Erythroblast (primary cell): ENCODE measurements at places on chromosomes 12 and 14.

DNA sequence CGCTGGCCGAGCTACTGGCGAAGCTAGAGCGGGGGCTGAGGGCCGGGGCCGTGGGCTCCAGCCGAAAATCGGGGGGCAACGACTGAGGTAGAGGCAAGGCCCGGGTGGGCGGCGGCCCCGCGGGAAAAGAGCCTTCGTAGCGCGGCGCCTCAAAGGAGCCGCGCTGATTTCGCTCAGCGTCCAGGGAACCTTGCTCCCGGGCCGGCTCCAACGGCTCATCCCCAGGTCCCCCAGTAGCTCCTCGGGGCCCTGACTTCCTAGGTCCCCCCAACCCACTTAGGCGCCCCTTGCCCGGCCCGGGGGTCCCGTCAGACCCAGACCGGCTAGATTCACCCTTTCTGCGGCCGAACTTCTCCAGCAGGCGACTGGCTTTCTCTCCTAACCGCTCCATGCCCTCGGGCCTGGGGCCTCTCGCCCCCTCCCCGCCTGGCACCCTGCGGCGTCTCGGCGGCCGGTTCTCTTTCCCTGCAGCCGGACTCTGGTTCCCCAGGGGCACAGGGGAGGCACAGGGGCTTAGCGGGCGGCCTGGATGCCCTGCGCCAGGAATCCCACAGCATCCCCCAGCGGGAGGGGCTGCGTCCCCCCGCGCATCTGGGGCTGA lies 375 bp downstream of the AJUBA start:
- no peak for DNase-seq

DNA sequence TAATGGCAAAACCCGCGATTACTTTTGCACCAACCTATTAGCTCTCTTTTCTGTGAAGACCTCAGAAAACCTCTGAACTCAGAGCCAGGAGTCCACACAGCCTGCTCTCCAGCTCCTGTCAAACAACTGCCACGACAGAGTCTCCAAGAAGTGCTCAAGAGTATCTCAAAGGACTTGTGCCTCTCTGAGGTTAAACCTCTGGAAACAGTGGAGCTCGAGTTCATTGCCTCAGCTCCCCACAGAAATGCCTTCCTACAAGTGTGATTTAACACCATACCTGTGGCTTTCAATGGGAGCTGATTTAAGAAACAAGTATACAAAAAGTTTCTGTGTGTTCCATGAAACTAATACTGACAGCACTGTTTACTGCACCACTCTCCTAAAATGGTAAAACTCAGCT lies 20.1 kb downstream of the ACTN1 start:
- no peak for DNase-seq

DNA sequence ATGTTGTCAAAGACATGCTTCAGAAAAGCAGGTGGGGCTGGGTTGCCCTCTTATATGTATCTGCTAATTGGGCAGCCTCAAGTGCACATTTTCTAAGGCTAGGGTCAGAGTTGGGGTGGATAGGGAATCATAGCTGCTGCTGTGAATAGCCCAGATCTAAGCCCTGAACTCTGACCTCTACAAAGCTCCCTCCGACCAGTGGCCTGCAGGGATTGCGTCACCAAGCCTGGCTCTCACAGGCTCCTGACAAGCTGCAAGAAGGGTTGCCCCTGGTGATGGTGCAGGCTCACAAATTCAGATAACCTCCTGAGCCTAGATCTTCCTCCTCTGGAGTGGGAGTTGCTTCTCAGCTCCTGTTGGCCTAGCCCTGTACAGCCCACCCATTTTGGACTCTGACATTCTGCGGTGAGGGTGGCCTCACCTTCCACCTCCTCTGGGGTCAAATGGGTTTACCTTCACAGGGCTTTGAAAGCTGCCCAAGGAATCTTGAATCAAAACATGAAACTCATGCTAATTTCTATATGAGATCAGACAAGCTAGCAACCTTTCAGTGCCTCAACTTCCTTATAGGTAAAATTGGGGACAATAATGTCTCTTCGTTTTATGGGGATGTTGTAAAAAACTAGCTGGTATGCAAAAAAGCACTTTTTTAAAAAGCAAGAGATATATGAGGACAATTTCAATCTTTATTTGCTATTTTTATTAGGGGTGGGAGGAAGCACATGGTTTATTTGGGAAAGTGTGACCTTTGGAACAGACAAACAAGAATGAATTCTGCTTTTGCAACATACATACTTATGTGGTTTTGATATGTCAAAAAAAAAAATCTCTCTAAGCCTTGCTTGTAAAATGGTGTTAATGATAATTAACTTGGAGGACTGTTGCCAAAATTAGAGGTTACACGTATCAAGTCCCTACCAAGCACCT lies 4.9 kb upstream of the SUSD6 start:
- no peak for DNase-seq

DNA sequence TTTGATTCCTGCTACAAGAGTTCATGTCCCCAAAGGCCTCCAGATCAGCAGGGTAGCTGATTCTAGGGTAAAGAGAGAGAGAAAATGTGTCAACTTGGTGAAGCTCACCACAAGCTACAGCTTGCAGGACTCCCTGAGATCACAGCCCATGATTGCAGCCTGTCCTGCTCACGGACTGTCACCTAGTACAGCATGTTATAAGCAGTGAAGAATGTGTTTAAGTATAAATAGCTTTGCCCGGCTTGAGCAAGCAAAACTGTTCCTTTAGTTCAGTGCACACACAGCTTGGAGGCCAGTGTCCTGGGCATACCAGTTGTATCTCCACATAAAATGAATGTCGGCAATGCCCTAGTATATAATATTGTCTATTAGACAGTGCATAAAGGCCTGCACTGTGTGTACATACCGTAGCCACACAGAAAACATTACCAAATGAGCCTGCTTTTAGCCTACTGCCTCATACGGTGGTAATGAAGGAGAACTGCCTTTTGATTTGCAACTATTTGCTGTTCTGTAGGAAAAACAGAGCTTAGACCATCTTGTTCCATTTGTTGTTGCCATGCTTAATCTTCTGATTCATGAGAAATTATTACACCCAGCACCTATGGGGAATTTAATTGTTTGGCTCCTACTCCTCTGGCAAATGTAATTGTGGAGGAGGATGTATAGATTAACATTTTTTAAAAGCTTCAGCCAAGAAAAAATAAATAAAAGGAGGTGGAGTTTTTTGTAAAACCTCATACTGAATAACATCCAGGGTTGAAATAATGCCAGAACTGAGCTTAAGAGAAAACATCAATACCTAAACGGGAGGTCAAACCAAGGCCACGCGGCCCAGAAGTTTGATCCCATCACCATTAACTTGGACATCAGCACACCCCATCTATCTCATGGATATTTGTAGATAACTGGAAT lies 108.1 kb upstream of the G2E3 start:
- DNase-seq: no peak

DNA sequence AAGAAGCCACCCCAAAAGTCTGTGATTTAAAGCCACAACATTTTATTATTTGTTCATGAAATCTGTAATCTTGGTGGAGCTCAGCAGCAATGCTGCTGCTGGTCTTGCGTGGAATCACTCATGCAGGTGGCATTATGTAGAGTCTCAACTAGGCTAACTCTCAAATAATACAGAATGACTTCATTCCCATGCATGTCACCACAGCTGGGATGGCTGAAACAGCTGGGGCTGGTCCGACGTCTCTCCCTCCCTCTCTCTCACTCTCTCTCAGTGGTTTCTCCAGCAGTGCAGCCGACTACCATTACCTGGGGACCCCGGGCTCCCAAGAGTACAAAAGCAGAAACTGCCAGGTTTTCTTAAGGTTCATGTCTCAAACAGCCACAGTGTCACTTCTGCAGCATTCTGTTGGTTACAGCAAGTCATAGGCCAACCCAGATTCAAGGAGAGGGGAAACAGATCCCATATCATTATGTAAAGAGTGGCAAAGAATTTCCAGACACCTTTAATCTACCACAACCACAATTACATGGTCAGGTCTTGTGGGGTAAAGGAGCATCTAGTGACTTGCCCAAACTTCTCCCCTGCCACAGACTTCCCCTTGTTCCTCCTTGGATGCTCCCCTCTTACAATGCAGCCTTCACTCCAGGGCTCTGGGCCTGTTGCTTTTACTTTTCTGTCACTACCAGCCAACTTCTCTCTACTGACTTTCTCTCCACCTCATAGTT lies 192.0 kb upstream of the HMGA2 start:
- DNase-seq: no peak

- no peak for DNase-seq
These were observed 79.9 kb upstream of the TMTC1 start for GRCh38 chr12:29863665-29864064.

GRCh38 chr12:57724003-57724935 lies 14.3 kb downstream of the AGAP2 start:
- no peak for DNase-seq

GRCh38 chr14:75989134-75989533 lies 3.6 kb downstream of the IFT43 start:
- no peak for DNase-seq

DNA sequence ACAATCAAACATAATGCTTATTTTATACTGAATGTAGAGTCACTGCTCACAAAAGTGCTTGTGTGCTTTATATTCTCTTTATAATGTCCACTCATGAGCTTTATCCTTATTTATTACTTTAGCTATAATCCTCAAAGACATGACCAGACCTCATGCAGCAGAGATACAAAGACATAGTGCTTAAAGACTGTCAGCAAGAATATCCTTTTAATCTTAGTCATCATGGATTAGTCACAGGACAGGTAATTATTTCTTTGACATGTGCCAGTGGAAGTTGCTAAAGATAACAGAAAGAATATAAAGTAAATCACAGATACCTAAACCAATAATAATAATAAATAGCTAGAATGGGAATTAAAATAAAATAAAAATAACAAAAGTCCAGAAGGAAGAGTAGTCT lies 707.5 kb downstream of the BCL11B start:
- DNase-seq: no peak

DNA sequence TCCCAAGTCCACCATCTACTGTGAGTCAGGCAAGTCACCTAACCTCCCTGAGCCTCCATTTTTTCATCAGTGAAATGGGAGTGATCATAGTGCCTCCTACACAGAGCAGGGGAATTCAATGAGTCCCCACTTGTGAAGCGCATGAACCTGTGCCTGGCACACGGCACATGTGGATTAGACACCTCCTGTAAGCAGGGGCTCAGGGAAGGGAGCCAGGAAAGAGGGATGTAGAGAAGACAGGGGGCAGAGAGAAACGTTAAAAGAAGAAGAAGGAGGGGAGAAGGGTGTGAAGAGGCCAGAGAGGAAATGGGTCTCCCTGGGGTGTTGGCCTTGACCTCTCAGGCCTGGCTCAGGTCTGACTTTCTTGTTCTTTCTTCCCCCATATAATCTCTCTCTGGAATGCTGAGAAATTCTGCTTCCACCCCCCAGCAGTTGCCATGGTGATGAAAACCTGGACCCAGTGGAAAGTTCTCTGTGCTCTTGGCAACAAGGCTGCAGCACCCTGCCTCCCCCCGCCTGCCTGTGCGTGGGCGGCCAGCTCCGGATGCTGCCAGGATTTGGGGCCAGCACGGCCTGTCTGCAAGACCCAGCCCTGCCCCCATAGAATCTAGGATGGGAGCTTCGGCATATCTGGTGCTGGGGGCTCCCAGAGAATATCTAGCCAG lies 94.5 kb downstream of the CALM1 start:
- DNase-seq: no peak

DNA sequence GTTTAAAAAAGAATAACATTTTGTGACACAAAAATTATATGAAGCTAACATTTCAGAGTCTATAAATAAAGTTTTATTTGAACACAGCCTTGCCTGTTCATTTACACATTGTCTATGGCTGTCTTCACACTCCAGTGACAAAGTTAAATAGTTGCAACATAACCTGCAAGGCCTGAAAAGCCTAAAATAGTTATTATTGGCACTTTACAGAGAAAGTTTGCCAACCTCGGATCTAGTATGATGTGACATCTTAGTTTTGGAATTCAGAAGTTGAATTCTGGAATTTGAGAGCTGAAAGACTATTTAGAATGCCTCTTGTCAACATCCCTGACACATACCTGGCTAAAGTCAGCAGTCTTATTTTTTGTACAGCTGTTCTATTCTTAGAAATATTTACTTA lies 68.3 kb downstream of the DYRK2 start:
- no peak for DNase-seq

DNA sequence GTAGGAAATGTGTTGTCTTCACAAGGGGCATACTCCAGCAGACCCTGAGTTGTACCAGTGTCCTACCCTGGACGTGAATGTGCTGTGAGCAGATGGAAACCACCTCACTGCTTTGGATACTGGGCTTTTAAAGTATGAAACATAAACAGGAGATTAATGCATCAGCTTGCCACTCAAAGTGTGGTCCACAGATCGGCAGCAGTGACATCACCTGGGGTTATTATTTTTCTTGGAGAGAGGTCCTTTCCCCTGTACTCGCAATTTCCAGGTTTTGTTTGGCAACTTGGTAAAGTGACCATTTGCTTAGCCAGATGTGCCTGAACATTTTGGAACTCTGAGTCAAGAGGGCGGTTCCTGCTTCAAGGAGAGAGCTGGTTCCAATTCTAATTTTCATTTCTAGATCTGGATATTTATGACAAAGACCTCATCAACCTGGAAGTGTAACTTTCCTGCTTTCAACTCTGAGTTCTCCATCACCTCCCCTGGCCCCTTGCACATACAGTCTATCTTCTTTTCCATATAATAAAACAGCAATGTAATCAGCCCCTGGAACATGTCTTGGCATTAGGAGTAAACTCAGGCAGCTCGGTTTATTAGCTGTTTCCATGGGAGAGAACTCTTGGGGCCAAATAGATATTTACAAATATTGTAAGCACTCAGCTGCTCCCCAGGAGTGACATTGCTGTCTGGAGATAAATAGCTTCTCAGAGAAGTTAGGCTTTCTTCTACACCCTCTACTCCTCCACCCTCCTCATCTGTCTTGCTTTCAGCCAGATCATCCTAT lies 237.0 kb upstream of the TBX3 start:
- no peak for DNase-seq

- DNase-seq: no peak
These were observed 10.9 kb downstream of the TNS2 start for GRCh38 chr12:53060721-53061276.

DNA sequence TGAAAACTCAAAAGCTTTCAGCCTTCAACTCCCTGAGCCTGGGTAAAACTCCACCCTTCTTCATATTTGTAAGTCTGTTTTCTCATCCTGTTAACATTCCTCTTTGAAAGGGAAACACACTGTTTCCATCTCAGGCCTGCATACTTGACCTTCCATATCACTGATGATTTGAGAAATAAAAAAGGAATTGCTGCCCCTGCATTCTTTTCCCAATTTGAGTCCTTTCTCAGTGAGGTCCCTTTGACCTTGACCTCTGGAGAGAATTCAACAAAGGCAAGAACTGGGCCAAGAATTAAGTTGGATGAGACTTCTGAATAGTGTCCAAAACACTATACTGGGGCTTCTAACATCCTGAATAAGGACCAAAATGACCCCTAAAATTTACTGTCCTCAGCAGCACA lies 108.0 kb downstream of the AEBP2 start:
- DNase-seq: no peak

GRCh38 chr14:89922031-89922907 lies 32.3 kb downstream of the EFCAB11 start:
- DNase-seq: no peak

GRCh38 chr12:26056335-26056734 lies 68.5 kb downstream of the BHLHE41 start:
- DNase-seq: no peak

DNA sequence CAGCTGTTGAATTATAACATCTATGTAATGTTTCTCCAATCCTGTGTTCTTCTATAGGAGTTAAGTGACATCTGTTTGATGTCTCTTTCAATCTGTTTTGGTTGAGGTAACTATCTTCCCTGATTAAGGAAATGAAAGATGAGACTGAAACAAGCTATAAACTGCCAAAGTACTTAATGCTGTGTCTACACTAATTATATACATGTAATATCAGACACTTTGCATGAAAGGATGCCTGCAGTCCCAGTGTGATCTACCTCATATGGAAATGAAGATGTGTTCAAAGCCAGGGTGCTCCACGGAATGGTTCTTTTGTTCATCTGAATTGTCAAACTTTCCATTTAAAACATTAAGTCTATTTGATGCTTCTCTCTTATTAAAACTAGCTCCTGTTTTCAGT lies 958.3 kb downstream of the GALC start:
- no peak for DNase-seq
